Omental fat pad (tissue), 4 donors: ENCODE measurements at places on chromosomes 12 and 14.

DNA sequence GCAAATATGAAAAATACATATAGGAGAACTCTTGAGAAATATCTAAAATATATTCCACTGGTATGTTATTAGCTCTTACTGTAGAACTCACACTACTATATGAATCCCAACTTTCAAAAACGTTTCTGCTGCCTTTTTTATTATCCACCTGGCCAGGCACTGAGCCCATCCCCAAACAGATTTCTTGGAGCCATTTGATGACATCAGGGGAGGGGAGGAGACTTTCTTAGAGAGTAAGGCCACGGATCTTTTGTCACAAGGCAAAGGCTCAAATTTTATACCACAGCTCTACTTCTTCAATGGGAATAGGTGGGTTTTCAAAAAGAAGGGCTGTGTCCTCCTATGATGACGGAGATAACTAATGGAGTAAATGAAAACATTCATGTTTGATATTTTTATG, 83.0 kb downstream of the SLC25A21 start:
- no peak for DNase-seq

DNA sequence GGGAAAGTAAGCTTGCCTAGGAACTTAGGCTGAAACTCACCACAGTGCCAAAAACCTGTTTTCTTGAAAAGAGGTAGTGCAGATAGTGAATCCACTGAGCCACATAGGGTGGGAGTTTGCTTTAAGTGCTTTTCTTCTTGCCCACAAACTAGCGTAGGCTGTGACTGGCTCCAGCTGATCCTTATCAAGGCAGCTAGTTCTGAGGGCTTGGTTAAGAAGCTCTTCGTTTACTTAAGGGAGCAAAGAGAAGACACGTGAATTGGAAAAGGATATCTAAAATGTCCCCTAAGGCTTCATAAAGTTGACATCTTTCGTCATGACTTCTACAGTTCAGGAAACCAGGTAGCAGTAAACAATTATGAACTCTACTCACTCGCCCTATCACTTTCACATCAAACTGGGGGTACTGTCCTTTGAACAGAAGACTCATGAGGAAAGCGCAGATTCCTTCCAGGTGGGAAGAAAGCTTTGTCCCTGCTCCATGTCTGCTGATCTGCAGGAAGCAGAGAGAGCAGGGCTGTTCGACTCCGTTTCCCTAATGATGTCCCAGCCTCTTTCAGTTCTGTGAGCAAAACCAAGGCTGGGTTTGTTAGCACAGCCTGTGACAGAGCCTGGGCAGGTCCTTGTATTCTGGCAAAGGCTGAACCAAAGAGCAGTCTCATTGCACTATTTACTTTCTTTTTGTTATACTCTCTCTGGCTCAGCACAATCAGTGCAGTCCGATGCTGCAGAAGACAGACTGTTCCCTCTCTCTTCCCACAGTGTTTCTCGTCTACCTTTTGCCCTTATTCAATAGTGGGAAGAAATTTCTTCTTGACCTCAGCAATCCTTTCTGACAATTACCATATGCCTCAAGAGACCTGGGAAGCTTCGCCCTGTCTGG, 93.5 kb upstream of the ETV6 start:
- no peak for DNase-seq

- no peak for DNase-seq
Observed at GRCh38 chr12:1217191-1217949, 226.3 kb downstream of the ERC1 start.

DNA sequence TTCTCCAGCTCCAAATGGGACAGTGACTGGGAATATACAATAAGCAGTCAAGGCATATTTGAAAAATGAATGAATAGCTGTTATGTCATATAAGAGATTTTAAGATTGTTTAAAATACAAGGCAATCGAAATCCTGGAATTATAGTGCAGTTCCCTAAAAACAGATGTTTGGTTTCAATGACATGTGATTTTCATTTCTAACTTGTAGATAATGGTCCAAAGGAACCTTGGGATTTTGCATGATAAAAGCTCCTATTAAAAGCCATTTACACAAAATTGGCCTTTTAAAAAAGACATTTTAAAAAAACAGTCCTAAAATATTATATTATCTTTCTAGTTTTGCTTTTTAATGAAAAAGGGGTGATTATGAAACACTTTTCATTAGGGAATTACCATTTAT, 905.1 kb downstream of the GALC start:
- DNase-seq, result no peak

GRCh38 chr12:14207905-14208551, 157.5 kb upstream of the ATF7IP start:
- DNase-seq, result no peak

GRCh38 chr12:49049566-49050224, 10.9 kb downstream of the KMT2D start:
- no peak for DNase-seq

DNA sequence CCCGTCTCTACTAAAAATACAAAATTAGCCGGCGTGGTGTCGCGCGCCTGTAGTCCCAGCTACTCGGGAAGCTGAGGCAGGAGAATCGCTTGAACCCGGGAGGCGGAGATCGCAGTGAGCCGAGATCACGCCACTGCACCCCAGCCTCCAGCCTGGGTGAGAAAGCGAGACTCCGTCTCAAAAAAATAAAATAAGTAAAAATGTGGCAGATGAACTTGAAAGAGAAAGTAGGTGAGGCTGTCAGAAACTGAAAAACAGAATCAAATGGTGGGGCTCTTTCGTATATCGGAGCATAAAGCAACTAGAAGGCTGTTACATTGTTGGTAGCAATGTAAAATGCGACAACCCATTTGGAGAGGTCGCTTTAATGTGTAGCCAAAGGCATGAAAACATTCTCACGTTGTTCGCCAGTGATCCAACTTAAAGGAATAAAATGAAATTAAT, 767 bp upstream of the CCNT1 start:
- DNase-seq, result no peak

DNA sequence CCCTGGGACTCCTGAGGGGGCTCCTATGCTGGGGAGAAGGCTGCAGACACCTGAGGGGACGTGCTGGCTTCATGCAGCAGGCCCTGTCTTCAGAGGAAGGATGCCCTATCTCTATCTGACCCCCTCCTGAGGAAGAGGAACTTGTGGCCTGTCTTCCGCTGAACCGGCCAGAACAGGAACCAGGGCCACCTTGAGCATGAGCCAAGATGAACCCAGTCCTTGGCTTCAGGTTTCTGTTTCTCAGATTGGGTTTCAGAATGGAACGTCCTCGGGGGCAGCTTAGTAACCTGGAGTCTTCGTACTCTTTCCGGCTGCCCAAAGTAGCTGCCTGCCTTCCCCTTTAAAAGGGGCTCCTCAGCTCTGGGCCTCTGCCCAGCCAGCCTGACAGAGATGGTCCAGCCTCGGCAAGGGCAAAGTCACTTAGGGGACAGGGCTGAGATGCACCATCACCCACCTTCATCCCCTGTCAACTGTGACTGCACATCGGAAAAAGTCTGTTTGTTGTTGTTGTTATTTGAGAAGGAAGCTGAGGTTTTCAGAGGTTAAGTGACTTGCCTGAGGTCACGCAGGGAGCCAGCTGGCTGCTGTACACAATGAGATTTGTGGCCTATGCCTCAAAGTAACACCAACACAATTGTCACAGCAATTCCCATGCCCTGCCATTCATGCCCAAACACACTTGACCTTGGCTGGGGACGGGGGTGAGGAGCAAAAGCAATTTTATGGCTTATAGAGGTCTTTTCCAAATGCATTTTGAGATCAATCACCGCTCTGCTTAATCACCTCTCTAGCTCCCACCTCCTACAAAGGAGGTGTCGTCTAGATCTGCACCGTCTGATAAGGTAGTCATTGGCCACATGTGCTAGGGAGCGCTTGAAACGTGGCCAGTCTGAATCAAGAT, 13.4 kb downstream of the ASB2 start:
- no peak for DNase-seq

DNA sequence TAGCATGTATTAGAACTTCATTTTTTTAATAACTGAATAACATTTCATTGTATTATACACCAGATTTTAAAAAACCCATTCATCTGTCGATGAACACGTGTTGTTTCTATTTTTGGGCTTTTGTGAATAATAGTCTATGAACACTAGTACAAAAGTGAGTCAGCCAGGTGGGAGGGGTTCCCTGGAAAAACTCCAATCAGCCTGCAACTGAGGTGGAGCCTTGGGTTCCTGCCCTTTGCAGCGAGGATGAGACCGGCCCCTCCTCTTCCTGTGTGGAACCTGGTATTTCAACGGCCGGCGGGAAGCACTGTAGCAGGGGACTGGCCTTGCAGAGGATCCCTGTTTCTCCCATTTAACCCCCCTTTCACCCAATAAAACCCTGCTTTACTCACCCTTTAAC, 56.1 kb downstream of the LMNTD1 start:
- DNase-seq, result no peak

DNA sequence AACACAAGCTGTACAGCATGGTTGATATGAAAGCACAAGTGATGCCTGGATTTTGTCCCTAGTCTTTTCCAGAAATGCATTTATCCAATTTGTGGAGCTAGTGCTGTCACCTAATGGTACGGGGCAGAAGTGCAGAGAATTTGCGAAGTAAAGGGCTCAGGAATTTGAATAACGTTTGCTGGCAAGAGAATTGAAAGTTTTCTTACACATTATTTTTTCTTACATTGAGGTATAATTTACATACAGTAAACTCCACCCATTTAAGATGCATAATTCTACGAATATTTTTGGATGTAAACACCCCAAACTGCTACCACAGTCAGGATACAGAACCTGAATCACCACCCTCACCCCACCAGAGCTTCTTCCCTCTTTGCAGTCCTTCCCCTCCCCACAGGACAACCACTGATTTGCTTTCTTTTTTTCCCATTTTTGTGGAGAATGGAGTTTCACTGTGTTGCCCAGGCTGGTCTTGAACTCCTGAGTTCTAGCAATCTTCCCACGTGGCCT, 3.5 kb downstream of the AICDA start:
- no peak for DNase-seq

DNA sequence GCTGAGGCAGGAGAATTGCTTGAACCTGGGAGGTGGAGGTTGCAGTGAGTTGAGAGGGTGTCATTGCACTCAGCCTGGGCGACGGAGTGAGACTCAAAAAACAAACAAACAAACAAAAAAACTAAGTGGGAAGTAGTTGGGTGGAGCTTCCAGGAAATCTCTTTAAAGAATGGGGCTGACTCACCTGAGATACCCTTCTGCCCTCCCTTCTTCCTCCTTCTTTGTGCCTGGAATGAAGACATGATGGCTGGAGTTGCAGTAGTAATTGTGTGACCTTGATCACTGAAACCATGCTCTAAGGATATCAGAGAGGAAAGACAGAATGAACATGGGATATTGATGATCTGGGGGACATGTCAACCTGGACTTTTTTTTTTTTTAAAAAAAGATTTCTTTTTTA, 87.6 kb upstream of the MED13L start:
- no peak for DNase-seq

DNA sequence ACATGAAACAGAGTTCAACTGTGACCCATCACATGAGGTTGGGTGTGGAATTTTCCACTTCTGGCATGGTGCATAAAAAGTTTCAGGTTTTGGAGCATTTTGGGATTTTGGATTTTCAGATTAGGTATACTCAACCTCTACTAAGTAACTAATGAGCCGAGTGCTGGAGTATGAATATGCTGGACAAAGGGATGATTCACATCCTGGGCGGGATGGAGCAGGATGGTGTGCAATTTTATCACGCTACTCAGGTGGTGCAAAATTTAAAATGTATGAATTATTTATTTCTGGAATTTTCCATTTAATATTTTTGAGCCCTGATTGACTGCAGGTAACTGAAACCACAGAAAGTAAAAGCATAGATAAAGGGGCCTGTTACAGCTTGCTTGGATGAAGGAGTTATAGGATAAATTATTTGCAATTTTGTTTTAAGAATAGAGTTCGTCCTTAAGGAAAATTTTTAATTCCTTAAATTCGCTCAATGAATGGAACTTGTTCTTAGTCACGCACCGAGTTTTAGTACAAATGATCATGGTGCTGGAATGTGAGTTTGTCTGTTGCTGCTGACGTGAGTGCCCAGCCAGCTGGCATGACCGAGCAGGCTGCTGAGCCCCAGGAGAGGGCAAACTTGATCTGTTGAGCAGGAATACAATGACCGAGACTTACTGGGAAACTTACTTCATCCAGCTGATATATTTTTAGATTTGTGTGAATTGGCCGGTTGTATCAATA, 176.3 kb downstream of the ESR2 start:
- no peak for DNase-seq

DNA sequence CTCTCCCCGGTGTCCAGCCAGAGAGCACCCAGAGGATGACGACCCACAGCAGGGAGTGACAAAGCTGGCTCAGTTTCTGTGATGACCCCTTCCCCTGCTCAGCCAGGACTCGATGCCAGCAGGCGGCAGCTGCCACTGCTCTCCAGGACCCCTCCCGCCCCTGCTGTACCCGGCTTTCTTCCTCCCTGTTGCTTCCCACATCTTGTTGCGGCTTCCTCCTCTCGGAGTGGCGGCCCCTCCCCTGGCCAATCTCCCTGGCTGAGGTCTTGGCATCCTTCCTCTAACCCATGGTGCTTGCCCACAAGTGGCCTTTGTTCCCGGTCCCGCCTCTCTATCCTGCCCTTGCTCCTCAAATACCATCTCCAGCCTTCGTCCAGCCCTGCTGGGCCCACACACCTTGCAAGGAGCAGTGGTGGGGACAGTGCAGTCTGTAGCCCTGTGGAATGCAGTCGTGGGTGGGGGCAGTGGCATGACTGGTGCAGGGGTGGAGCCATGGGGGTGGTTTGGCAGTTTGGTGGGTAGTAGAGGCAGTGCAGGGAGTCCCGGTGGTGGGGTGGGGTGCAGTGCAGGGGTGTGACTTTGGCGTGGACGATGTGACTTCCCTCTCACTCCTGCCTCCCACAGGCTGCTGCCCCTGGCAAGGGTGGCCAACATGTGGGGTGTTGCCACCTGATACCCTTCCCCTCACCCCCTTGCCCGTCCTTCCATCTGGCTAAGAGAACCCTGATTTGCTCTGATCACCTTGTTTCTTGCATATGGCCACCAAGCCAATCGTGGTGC, 16.3 kb upstream of the BEGAIN start:
- no peak for DNase-seq

- DNase-seq, result no peak
Observed at GRCh38 chr14:20494935-20495766, 10.2 kb upstream of the RNASE10 start.

DNA sequence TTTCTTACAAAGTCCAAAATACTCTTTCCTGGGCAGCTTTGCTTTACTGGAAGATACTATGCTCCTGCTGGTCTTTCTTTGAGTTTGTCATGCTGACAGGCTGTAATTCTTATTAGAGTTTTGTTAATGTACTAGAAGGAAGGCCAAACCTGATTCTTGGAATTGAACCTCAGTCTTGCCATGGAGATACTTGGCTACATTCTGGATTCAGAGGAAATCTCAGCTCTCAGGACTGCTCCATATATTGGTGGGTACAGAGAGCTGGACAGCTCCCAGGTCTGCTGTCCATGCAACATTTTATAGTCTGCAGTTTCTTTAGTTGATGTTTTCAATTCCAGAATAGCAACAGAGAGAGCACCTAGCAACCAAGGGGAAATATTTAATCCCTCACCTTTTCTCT, 363.1 kb upstream of the STXBP6 start:
- no peak for DNase-seq
